ENCODE measurements at places on chromosomes 1 and 21.

DNA sequence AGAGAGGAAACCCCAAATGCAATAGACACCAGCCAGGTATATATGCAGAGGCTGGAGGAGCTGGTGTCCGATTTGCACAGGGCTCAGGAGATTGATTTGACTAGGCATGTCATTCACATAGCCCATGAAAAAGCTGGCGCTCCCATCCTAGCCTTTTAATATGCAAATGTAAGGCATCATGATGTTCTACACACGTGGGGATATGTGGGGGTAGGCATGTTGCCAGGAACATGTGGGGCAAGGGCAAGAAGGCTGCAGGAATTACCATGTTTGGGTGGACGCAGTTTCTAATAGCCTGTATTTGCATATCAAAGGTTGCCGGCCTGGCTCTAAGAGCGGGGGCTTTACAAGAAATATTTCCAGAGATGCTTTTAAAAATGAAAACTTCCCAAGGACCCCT is 11.7 kb upstream of the SH3GLB1 start:
- DNase-seq = no peak

DNA sequence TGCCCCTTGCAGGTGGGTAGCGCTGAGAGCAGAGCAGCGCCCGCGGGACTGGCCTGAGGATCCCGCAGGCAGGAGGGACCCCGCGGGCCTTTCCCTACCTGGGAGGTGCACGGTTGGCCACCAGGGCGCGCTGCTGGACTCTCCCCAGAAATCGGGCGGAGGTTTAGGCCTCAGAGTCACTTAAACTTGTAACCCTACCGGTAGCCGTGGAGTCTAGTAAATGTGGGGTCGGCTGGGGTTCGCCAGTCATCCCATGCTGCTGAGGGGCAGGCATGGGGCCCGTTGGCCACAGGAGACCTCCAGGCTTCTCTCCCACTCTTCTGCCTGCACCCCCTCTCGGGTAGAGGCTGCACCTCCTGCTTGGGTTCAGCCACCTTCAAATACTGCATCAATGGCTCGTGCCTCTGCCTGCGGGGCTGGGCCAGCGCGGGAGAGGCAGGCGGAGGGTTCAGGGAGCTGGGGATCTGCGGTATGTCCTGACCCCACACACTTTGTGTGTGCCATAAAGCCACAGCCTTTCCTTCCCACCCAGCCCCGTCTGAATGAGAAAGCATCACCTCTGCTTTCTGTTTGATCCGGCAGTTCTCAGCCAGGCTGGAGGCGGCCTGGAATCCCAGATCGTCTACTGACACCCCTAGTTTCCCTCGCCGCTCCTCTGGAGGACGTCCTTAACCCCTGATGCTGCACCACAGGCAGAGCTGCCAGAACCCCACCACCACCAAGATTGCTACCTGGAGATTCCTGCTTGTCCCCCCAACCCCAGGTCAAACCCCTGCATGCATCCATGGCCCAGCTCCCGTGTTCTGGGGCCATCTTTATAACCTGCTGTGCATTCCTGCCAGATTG is 12.3 kb upstream of the GSTM4 start:
- DNase-seq = peak; percentile 83

GRCh38 chr1:225771661-225772322 is 5.8 kb upstream of the SRP9 start:
- no peak for DNase-seq

- DNase-seq = no peak
Observed at GRCh38 chr1:48936436-48936835, 159.7 kb upstream of the BEND5 start.

DNA sequence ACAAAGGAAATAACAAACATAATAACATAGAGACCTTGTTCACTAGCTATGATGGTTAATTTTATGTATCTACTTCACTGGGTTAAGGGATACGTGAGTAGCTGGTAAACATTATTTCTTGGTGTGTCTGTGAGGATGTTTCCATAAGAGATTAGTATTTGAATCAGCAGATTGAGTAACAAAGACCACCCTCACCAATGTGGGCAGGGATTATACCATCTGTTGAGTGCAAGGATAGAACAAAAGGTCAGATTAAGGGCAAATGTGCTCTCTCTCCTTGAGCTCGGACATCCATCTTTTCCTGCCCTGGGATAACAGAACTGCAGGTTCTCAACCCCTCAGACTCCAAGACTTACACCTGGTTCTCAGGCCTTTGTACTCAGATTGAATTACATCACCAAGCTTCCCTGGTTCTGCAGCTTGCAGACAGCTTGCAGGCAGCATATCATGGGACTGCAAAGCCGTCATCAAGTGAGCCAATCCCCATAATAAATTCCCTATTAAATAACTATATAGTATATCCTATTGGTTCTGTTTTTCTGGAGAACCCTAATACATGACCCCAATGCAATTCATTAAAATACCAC is 9.2 kb downstream of the SPATA6 start:
- DNase-seq = no peak

- DNase-seq = no peak
Observed at GRCh38 chr1:58874757-58875755, 91.2 kb upstream of the JUN start.

GRCh38 chr1:5165762-5166161 is 511.4 kb downstream of the AJAP1 start:
- DNase-seq = no peak
